ENCODE measurements at places on chromosomes 1 and 21. TPM values are rescaled to one million over a fixed set of nuclear protein-coding genes. Genes with fewer than 3 reads are reported as not detected.

DNA sequence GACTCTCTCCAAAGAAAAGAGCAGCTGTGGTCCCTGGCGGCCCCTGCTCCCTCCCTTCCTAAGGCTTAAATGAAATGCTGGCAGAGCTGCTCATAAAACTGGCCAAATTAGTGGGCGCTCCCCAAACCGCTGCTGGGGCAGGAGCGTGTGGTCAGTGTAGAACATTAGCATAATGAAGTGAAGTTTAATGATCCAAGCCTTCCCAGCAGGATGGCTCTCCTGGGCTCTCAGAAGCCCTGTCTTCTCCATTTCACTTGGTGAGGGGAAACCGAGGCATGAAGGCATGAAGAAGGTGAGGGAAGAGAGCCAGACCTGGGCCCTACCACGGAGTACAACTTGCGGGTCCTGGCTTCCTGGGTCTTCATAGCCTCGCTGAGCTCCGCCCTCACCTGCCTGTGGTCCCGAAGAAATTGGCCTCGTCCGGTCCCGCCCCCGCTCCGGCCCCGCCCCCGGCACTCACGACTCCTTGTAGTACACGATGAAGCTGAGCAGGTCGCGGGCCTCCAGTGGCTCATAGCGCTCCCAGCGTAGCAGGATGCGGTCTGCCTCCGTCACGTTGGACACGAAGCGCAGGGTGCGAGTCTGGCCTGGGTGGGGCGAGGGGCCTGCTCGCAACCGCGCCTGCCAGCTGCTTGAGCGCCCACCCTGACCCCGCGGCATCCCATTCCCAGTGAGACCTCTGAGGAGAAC, 10.3 kb downstream of the INSRR start:
- DNase-seq = no peak

DNA sequence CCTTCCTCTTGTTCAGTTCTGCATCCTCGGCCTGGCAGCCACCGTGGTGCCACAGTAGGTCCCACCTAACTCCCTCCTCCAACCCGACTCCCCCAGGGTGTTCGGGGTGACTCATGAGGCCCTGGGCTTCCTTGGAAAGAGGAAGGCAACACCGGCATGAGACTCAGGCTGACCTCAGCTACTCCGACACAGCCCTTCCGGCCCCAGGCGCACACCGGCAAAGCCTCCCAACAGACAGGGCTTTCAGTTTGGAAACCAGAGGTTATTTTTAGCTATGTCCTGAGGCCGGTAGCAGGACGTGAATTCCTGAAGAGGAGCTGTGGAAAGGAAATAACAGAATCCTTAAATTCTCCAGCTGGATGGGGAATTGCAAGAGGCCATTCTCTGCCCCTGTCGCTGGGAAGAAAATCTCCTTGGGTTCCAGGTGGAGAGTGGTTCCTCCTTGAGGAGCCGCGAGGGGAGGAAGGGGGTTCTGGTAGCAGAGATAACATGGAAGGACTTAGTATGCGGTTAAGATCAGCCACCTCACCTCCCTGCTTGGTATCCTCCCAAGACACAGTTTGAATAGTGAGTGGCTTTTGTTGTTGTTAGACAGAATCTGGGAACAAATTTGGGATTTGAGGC, 24.4 kb downstream of the PLXNA2 start:
- DNase-seq = peak; percentile 85

- no peak for DNase-seq
These were observed 135.3 kb upstream of the PRMT6 start for GRCh38 chr1:106921186-106921585.

DNA sequence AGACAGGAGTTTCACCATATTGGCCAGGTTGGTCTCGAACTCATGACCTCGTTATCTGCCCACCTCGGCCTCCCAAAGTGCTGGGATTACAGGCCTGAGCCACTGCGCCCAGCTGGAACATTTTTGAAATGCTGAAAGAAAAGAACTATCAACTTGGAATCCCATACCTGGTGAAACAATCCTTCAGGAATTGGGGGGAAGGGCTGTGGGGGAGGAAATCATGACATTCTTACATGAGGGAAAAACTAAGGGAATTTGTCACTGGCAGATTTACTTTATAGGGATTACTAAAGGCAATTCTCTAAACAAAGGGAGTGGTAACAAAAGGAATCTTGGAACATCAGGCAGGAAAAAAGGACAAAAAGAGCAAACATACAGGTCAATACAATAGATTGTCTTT, 25.8 kb downstream of the NDUFS5 start:
- no peak for DNase-seq

DNA sequence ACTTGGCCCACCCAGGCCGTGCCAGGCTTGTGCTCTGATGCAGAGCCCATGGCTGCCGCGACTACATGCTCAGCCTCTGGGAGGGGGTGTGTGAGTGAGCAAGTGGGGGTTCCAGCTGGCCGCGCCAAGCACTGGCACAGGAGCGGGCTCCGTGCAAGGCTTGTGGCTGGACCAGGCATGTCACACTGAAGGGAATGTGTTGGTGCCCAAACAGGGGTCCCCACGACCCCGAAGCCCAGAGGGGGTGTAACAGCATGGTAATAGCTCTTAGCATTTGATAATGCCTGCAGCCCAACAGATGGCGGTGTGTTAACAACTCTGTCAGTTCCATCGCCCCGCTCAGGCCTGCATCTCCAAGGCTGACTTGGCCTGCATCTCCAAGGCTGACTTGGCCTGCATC, 38.3 kb upstream of the CD46 start:
- DNase-seq = no peak

GRCh38 chr1:159941141-159941540, 4.3 kb downstream of the IGSF9 start:
- no peak for DNase-seq

GRCh38 chr1:92188436-92189255, 29.1 kb upstream of the C1orf146 start:
- DNase-seq = no peak

DNA sequence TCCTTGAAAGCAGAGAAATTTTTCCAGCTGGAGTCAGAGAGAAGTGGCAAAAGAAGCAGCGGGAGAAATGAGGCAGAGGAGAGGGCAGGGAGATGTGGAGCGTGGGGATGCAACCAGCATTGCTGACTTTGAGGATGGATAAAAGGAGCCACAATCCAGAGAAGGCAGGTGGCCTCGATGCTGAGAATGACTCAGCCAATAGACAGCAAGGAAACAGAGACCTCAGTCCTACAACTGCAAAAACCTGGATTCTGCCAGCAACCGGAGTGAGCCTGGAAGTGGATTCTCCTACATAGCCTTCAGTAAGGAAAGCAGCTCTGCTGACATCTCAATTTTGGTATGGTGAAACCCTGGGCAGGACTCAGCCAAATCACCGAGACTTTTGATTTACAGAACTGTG, 128.9 kb upstream of the ATP1B1 start:
- DNase-seq = no peak

- no peak for DNase-seq
These were observed 38.8 kb upstream of the HAO2 start for GRCh38 chr1:119329541-119330461.

- no peak for DNase-seq
These were observed 81.1 kb downstream of the RRAGC start for GRCh38 chr1:38778521-38778920.

- DNase-seq = no peak
These were observed 86.7 kb downstream of the PTPN14 start for GRCh38 chr1:214464445-214465287.

- DNase-seq = no peak
These were observed 53.9 kb upstream of the ESRRG start for GRCh38 chr1:216777148-216777547.

DNA sequence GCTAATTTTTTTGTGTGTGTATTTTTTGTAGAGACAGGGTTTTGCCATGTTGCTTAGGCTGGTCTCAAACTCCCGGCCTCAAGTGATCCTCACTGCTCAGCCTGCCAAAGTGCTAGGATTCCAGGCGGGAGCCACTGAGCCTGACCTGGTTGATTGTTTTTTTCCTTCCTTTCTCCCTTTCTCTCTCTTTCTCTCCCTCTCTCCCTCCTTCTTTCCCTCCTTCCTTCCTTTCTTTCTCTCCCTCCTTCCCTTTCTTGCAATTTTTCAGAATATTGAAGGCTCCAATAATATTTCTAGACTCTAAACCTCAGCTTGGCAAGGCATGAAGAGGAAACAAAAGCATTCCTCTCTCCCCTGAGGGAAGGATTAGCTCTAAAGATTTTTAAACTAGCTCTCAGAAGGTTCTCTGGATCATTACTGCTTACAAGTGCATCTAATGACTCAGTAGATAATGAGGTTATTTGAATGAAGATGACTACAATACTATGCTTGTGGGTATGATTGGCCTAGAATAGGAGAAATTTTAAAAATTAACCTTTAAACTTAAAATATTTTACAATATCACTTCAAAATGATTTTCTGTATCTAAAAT, 68.5 kb upstream of the GADD45A start:
- DNase-seq = no peak

- DNase-seq = no peak
These were observed 62.3 kb downstream of the ST6GALNAC3 start for GRCh38 chr1:76136894-76137293.

GRCh38 chr1:241464985-241465384, 54.6 kb downstream of the FH start:
- no peak for DNase-seq

- DNase-seq = no peak
These were observed 18.9 kb downstream of the VANGL2 start for GRCh38 chr1:160419150-160419837.

DNA sequence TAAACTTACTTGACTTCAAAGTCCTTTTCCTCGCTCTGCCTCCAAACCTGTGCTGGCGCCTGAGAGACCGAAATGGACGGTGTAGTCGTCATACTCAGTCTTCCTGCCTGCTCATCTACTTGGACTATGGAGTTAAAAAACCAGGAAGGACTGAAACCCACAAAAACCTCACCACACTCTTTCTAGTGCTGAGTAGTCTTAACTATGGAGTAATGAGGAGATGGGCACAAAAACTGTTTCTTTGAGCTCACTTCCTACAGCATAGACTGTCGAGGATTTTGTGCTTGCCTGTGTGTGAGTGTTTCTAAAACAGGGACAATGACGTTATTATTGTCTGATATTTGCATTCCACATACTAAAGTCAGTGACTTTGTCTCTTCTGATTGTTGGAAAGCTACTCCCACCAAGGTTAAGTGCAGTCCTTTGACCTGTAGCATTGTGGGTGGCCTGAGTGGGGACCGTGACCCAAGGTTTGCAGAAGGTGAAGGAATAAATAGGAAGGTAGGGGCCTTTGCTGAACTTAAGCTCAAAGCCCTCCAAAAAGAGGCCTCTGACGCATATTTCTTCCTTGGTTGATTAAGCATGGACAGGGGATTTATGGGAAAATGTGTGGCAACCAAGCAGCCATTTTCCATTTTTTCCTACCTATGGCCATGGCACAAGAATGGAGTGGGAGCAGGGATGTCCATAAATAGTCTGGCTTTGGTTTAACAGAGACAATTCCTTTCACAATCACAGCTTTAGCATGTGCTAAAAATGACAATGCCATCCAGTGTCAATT, 109.6 kb downstream of the ZBTB18 start:
- DNase-seq = no peak

- DNase-seq = no peak
These were observed 114.9 kb downstream of the HUNK start for GRCh38 chr21:31987696-31988095.

- DNase-seq = peak; percentile 54
These were observed 72.0 kb downstream of the SLC66A1 start for GRCh38 chr1:19384113-19384512.

- DNase-seq = no peak
These were observed 348.7 kb upstream of the NR5A2 start for GRCh38 chr1:199678771-199679170.

GRCh38 chr1:165988817-165989216, 161.4 kb downstream of the UCK2 start:
- DNase-seq = no peak

DNA sequence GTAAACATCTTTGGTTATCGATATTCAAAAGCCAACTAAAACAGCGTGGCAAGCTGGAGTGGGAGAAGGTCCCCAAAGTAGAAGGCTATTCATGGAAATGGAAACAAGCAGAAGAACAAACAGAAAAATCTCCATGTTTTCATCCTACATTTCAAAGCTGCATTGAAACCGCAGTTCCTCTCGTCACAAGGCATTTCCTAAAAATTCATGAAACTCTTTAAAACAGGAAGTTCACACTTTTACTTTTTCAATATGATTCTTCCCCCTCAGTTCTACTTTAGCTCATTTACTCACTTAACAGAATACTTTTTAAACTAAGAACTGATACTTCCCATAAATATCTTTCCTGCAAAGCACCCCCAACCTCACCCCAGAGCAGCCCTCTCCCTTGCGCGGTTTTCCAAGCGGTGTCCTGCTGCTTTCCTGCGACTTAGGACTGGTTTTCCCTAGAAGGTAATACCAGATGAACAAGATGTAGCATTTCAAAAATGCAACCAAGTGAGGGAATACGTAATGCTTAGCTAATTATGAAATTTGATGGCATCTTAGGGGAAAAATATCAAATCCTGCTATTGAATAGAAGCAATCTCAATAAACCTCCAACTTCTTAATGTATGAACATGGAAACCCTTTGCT, 228.3 kb upstream of the PKN2 start:
- no peak for DNase-seq

DNA sequence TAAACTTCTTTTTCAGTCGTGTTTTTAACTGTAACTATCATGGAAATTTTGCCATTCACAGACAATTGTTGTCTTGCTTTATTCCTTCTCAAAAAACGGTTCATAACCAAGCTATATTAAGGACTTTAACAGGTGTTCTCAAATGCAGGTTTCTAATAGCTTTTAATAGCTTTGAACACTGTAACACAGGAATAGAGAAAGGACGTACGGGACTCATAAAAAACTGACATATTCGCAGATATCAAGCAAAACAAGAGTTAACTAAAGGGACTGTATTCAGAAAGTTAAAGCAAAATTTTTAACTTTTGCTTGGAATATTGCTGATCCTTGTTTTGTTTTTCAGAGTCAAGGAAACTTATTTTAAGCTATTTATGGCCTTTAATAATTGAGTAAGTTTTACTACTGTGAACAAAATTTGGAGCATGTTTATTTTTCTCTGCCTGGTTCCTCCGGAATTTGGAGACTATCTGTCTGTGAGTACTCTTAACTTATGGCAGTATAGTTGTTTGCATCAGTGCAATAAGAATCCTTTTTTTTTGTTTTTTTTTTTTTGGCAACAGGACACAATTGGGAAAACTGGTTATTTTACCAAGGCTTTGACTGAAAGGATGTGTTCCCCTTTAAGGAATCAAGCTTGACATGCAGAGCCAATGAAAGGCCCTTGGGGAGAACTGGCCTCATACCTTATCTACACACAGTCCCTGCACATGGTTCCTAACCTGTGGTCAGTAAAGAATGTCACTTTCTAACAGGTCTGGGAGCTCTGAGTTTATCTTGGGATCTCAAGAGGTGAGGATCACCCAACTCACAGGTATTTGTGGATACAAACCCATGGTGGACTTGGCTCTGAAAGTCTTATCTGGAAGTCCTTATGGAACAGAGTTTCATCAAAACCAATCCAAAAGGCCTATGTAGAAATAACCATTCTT, 5.8 kb upstream of the CD46 start:
- no peak for DNase-seq

FAM78B gene
- total RNA-seq = 0.38 TPM

KCNK1 gene
- 0.13 TPM for total RNA-seq

CR1L gene
- not detected for total RNA-seq

HHIPL2 gene
- not detected for total RNA-seq

CA6 gene
- total RNA-seq = not detected

TRABD2B gene
- total RNA-seq = under 0.01 TPM

MAP3K21 gene
- total RNA-seq = 0.90 TPM

All from dermis microvascular lymphatic vessel endothelial cell (primary cell).